Stimulated activated CD4-positive, alpha-beta T cell treated with anti-CD3 and anti-CD28 coated beads, TNF-alpha, amount 100 ng/mL, for 1 hour (primary cell): ENCODE measurements at places on chromosomes 13 and 19.

- DNase-seq, result no peak
These were observed 82.3 kb upstream of the C1QTNF9B start for GRCh38 chr13:23979361-23980159.

GRCh38 chr13:64675255-64675892 is 2554.8 kb downstream of the PCDH9 start:
- no peak for DNase-seq

DNA sequence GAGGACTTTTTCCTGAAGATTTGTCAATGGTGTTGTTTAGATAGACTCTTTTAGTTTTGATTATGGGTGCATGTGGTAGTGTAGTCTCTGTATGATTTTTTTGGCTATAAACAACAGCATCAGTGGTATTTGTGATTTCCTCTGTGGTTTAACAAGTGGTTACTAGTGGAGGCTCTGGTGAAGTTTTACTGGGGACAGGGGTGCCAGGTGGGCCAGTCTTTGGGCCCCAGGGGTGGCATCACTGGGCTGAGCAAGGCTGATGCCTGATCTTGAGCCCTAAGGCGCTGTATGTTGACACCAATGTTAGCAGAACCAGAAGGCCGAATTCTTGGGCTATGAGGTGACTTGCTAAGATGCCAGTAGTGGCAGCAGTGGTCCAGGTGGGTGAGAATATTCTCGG is 811.4 kb downstream of the DACH1 start:
- no peak for DNase-seq

- DNase-seq, result no peak
These were observed 30.0 kb downstream of the CCNE1 start for GRCh38 chr19:29841559-29842367.

GRCh38 chr19:47549261-47549862 is 23.6 kb downstream of the ZNF541 start:
- DNase-seq, result no peak

GRCh38 chr13:114110091-114110829 is 22.2 kb downstream of the RASA3 start:
- DNase-seq, result no peak

GRCh38 chr13:102117175-102117831 is 284.5 kb downstream of the FGF14 start:
- no peak for DNase-seq

- DNase-seq, result no peak
These were observed 26.8 kb downstream of the COG6 start for GRCh38 chr13:39682310-39682709.

DNA sequence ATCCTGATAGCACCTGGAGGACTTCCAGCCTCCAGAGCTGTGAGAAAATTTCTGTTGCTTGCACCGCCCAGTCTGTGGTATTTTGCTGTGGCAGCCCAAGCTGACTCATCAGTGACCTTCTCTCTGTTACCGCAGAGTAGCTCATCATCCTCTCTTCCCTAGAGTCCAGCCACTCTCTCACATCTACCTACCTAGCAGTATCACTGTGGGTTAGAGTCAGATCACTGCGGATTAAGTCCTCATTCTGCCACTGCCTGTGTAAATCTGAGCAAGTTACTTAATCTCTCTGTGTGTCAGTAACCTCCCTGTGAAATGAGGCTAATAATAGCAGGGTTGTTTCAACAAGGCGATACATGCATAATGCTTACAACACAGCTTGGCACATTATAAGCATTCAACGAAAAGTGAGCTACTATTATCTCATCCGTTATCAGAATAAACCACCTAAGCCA is 40.3 kb upstream of the USPL1 start:
- no peak for DNase-seq

GRCh38 chr19:32197896-32198882 is 147.2 kb upstream of the ZNF507 start:
- no peak for DNase-seq

DNA sequence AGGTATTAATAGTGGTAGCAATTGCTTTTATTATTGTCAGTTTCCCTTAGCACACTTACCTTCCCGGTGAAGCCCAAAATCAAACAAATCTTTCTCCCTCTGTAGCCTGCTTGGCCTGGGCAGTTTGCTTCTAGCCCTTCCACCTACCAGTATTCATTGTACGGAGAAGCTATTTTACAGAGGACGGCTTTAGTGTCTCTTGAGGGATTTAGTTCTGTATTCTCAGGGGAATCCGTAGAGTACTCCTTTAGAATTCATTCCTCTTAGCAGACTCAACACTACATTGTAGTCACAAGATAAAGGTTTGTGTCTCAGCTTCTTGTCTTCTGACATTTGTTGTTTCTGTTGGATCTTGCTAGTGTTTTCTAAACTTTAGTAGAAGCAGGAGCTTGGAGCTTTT is 24.1 kb upstream of the WTIP start:
- DNase-seq, result no peak

DNA sequence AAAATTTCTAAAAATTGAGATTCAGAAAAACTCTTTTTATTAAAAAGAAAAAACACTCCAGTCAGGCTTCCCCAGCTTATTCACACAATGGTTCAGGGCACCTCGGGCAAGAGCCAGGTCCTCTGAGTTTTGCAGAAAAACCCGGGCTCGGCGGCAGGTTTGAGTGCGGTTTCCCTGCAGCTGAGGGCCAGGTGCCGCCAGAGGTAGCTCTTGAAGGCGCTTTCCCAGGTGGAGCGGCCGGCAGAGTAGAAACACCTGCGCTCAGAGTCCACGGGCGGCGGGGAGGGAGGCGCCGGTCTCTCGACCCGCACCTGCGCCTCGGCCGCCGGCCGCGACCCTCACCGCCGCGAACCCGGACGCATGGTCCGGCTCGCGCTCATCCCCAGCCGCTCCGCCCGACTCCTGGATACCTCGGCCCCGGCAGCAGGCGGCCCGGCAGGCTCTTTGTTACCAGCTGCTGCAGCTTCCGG is 444 bp downstream of the PROSER1 start:
- DNase-seq, result no peak

DNA sequence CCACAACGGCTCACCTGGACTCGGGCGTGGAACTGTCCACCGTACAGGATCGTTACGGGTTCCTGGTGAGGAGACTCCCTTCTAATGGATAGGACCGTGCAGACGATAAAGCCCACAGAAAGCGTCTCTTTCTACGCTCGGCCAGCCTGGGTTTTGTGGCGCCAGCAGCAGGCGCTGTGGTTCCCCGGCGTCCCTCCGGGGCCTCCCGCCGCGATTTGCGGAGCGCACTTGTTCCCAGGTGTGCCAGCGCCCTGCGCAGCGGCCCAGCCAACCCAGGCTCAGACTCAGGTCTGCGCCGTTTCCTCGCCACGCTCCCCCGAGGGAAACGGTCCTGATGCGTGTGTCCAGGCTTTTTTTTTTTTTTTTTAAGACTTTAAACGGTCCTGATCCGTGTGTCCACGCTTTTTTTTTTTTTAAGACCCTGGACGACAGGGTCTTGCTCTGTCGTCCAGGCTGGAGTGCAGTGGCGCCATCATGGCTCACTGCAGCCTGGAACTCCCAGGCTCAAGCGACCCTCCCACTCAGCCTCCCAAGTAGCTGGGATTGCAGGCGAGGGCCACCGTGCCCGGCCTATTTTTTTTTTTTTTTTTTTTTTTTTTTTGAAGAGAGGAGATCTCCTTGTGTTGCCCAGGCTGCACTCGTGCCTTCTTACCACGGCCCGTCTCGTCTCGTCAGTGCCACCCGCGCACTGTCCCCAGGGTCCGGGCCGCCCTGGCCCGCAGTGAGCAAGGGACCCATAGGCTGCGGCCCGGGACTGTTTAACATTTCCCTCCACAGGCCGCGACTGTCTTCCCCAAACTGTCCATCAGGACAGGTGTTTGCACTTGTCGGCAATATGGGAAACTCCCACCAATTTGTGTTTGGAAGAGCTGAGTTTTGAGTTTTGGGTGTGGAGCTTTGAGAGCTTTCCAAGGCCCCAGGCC is 23.8 kb downstream of the GJA3 start:
- DNase-seq, result no peak
